ENCODE measurements at places on chromosomes 3 and 15.
A peak's percentile ranks its signal among the peaks of the same experiment; 100 is the strongest.

GRCh38 chr3:149555927-149556326, 81.4 kb downstream of the TM4SF4 start:
- DNase-seq, result no peak

GRCh38 chr15:40137303-40138200, 23.3 kb upstream of the BUB1B start:
- no peak for DNase-seq

DNA sequence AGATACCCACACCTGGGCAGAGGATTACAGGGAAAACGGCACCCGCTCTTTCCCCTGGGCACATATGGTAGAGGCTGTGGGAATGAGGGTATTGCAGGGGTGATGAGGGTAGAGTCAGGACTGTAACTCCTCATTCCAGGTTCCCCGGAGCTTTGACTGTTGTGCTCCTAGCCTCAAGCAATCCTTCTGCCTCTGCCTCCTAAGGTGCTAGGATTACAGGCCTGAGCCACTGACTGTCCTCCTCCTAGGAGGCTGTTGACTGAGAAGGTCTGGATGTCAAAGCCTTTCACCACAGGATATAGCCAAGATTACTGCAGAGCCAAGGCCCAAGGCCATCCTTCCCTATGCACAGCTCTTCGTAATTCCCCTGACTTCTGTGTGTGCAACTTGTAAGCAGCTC, 1.1 kb upstream of the MPI start:
- DNase-seq, result no peak

GRCh38 chr15:76829939-76830338, 75.2 kb downstream of the SCAPER start:
- DNase-seq, result no peak

- no peak for DNase-seq
Observed at GRCh38 chr3:159635047-159635641, 353.5 kb upstream of the IL12A start.

GRCh38 chr3:188546835-188547670, 393.1 kb downstream of the LPP start:
- no peak for DNase-seq

DNA sequence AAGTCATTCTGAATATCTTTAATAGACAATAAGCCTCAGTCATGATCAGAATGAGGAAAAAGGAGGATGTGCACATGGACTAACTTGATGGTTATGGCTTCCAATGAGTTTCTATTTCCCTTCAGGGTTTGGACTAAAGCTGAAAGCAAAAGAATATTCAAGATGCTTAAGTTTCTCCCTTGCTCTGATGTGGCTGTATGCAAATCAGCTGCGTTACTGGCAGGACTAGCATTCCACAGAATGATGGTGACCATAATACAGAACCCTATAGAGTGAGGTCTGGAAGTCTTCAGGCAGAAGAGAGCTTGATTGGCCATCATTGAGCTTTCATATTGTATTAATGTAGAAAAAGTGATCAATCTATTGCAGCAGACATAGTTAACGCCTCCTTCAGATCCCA, 466.0 kb downstream of the NLGN1 start:
- peak; percentile 30 for DNase-seq

GRCh38 chr15:86810329-86810728, 730.7 kb downstream of the AGBL1 start:
- no peak for DNase-seq

DNA sequence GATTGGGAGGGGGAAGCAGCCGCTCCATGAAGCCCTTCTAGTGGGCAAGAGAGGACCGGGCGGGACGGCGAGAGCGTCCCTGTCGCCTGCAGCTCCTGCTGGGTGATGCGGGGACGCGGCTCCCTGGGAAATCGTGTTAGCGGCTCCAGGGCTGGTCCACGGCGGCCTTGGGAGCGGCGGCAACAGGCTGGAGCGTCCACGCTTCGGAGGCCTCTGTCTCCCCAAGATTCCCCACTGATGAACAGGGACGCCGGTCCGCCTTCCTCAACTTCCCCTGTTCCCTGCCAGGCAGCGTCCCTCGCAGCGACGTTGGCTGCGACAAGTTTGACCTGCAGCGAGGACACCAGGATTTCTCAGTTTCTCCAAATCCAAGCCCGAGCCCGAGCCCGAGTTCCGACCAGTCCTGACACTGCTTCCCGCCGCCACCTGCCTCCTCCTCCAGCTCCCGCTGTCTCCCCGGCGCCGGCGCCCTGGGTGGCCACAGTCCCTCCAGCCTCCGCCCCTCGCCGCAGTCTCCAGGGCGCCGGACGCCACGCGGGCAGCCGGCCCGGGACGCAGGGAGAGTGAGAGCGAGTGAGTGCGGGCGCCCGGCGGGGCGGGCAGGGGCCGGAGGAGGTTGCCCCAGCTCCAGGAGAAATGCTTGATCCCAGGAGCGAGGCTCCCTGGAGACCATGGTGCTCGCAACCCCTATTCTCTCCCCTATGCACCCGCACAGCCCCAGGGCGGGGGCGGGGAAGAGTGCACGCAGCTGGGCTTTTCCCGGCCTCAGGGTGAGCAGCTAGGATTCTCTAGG, 78.1 kb upstream of the RNF7 start:
- no peak for DNase-seq

DNA sequence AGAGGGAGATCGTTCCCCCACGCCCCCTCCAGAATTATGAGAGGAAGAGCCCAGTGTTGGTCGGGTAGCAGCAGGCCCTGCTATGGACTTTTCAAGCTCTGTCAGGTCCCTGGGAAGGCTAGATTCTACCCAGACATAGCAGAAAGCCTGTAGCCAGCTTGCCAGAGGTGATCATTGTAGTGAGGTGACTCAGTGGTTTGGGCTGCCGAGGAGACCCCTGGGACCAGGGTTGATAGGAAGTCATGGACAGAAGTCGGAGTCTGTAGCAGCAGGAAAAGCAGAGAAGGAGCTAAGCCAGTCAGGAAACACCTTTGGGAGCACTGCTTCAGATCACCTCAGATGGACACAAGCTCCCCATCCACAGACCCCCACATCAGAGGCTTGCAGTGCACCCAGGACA, 67.7 kb downstream of the CCNL1 start:
- DNase-seq, result no peak

GRCh38 chr15:45458746-45459403, 63.7 kb downstream of the SLC30A4 start:
- DNase-seq, result peak; percentile 68

DNA sequence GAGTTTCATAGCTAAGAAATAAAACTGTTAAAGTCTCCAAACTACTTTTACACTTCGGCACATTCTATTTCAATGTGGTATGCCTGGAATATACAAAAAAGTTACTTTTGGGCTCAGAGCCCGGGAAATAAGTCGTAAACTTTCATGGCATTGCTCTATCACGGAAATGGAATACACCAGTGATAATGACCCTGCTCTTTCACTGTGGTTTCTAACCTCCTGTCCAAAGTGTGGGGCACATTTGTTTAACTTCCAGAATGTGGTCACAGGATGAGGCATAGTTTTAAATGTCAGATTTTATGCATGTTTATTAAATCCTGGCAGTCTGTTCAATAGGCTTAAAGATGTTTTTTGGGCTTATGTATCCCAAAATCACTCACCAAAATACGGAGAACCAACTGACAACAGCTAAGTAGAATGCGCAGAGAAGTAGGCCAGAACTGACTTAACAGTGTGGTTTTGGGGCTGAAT, 5.1 kb downstream of the CXCR6 start:
- DNase-seq, result no peak

Measured in MM.1S (cell line).